GM12864 (cell line): ENCODE measurements at places on chromosomes 3 and 15.

DNA sequence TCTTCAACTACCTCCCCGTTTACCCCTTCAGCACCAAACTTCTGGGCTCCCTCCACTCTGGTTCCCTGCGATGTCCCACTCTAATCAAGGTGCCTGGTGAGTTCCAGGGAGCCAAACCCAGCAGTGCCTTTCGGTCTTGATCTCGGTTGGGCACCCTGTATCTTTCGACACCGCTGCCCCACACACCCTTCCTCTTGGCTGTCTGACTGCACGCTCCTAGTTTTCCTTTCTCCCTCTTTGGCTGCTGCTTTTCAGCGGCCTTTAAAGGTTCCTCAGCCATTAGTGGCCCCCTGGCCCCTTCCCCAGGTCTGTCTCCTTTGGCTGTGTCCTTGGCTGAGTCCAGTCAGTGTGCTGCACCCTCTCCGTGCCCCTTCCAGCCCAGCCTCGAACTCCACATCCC is 784 bp downstream of the TTLL3 start:
- DNase-seq = no peak

- no peak for DNase-seq
Observed at GRCh38 chr15:100385300-100386050, 43.7 kb upstream of the ADAMTS17 start.

GRCh38 chr15:25811481-25811906 is 51.6 kb downstream of the ATP10A start:
- DNase-seq = peak; percentile 66

GRCh38 chr3:57951066-57951882 is 56.9 kb upstream of the FLNB start:
- DNase-seq = no peak

DNA sequence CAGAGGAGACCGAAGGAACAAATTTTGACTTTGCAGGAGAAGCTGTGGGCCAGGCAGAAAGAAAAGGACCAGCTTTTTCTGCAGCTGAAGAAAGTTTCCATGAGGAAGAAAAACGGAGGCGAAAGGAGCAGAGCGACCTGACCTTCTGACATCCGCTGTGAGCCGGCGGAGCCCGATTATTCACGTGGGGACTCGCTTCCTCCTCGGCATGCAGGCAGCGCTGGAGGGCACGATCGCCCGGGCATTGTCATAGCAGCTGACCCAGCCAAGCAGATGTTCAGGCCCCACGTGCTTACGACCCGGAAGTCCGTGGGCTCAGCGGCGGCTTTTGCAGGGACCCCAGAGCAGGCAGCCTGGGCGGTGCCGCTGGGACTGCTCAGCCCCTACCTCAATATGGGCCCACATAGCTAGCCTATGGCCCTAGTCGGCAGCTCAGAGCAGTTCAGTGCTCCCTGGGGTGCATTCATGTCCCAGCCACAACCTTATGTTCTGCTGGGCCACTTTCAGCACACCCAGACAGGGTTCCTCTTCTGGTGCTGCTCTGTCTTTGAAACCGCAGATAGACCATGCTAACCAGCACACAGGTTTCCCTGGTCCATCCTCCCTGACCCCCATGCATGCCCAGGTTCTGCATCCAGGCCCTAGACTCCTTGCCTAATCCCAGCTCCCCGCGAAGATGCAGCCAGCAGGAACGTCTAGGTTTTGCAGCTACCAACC is 10.5 kb upstream of the EIF4A2 start:
- DNase-seq = peak; percentile 66

DNA sequence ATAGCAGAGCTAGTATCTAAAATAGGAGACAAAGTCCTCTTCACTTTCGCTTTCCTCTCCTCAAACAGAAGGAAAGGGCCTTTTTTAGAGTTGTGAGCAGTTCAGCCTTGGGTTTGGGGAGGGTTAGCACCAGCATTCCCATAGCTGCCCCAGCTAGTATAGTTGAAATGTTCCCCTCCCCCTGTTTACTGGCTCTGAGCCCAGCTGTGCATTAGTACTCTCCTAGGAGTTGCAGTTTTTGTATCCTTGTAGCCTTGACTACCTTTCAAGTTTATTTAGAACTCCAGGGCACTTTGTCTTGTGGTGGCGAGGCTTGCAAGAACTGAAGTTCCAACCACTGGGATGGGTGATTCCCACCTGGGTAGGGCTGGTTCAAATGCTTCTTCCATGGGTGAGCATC is 245.1 kb upstream of the NAALADL2 start:
- DNase-seq = no peak
